ENCODE measurements at places on chromosomes 5 and 9.

- DNase-seq: peak; percentile 41
Observed at GRCh38 chr9:128927731-128928411, 7.1 kb downstream of the PHYHD1 start.

DNA sequence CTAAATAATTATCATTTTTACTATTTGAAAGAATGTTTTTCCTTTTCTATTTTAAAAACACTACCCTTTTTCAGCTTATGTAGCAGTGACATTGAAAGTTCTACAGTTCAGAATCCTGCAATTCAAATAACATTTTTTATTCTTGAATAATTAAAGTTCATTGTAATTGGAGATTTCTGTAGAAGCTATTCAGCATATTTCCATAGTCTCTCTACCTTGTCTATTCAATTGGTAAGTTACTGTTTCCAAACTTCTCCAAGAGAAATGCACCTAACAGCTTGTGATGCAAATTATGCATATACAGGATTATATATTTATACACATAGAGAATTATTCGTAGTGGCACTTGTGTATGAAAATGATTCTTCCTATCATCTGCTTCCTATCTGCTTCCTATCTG lies 149.7 kb upstream of the ARRDC3 start:
- no peak for DNase-seq

DNA sequence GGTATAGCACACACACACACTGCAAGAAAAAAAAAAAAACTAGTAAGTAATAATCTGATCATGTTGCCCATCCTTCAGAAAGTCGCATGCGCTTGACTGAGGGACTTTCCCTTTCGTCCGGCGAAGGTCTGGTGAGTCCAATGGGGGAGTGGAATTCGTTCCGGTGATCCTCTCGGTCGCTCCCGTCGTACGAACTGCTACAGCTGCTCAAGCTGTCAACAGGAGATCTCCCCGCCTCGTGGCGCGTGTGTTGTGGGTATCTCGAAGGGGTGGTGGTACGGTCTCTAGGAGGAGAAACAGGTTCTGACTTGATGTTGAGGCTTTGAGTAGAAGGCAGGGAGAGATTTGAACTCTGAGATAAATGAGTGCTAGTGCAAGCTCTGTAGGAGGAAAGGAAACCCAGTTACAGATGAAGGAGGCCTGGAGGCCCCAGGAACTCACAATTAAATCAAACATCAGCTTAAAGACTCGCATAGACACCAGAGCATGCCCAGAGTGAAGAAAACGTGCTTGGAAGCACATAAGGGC lies 160.4 kb downstream of the MEF2C start:
- DNase-seq: no peak

GRCh38 chr5:169089343-169089742 lies 211.6 kb downstream of the SLIT3 start:
- no peak for DNase-seq

GRCh38 chr5:66529704-66530103 lies 66.5 kb upstream of the MAST4 start:
- DNase-seq: no peak

DNA sequence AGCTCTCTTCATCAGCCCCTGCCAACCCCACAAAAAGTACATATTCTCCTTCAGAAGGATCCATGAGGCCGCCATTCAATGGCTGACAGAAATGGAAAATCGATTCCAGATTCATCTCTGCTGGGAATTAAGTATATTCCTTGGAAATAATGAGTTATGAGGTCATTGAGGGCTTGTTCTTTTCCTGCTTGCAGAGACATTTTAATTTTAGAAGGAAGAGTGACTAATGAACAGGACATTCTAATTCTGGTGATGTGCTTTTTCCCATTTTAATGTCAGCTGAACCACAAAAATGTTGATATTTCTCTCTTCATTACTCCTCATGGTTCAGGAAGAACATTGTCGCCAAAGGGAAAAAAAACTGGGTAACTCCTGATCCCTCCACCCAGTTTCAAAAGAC lies 314.0 kb downstream of the PIK3R1 start:
- DNase-seq: no peak

DNA sequence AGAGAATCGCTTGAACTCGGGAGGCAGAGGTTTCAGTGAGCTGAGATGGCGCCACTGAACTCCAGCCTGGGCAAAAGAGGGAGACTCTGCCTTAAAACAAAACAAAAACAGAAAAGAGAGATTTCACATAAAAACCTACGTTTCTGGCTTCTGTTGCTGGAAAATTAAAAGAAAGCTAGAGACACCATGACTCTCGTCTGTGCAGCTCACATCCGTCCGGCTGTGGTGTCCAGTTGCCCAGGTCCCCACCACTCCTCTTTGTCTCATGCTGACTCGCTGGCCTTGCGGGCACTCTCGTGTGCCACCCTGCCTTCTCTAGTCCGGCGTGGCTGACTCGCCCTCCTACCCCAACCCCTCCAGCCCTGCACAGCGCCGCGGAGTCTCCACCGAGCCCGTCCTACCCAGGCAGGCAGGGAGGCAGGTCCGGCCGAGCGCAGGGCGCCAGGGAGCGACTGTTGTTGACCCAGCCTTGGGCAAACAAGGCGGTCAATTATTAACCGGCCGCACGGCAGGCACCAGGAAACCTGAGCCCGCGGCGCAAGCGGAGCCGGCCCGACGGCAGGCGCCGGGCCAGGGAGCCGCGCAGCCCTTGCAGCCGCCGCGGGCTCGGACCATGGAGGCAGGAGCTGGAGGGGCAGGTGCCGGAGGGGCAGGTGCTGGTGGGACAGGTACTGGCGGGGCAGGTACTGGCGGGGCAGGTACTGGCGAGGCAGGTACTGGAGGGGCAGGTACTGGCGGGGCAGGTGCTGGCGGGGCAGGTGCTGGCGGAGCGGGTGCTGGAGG lies at the start of gene PRRT1B:
Gene PRRT1B (plus strand): TSS at position 521 of the 783 bp plus-strand sequence. CDS start 93 bp downstream, at position 614.
- DNase-seq: no peak

DNA sequence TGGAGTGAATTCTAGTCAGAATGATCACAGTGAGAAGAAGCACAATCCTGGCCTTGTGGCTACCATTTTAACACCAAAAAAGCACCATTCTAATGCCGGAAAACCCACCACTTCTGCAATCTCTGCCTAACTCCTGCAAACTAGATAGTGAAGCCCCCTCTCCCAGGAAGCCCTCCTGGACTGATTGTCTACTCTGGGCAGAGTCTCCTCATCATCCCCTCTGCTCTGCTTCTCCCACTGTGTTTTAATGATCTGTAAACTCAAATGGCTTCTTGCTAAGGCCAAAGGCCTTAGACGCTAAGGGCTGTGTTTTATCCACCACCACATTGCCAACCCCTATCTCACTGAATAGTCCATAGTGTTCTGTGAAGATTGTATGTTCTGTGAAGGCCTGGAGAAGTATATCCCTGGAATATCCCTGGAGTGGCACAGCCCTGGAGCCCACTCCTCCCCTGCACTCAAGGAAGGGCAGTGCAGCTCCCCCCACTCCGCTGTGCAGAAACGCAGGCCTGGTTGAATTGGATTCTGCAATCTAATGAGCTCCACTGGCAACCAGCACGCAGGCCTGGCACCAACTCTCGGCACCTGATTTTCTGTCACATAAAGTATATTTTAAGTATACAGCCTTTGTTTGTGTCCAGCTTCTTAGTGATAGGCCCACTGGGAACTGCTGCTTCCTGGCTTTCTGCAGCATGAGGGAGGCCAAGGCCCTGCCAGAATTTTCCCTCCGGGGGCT lies 126.3 kb downstream of the ATPSCKMT start:
- DNase-seq: no peak

DNA sequence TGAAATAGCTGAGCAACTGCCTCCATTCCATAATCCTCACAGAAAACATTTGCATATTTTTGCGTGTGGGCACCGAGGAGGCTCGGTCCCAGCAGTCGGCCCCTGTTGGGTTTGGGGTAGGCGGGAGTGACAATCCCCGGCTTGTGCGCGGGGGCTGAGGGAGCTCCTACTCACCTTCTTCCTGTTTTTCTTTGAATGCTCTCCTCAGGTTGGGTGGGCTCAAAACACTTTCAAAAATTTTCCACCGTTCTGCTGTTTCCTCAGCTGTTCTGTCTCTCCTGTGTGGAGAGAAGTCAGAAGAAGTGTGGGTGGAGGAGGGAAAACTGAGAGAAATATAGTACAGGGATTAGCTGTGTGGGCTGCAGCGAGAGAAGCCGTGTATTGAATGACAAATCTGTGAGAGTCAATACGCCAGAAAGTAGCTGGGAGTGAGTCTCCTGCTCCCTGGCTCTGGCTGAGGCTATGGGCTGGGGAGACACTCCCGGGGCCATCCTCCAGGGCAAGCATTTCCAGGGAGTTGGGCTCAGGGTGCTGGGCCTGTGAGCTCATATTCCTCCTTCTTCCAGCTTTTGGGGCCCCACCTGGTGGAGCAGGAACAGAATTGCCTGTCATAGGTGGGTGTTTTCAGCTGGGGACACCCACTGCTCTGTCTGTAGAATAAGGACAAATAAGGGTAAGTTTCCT lies 84.7 kb downstream of the CMYA5 start:
- no peak for DNase-seq

DNA sequence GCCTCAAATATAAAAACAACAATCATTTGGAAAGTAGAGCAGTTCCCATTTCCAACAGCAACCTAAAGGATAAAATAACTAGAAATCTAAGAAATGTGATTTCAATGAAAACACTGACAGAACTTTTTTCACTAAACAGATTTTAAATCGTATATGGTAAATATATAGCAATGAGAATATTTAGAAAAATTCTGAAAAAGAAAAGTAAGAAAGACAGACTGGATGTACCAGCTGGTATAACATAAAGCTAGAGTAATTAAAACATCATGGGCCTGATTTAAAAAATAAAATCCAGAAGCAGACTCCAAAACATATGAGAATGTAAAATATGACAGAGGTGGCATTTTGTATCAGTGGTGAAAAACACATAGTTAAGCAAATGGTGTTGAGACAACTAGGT lies 308.9 kb downstream of the MLLT3 start:
- DNase-seq: no peak

- DNase-seq: no peak
Observed at GRCh38 chr9:126372716-126373115, 46.1 kb downstream of the MVB12B start.

DNA sequence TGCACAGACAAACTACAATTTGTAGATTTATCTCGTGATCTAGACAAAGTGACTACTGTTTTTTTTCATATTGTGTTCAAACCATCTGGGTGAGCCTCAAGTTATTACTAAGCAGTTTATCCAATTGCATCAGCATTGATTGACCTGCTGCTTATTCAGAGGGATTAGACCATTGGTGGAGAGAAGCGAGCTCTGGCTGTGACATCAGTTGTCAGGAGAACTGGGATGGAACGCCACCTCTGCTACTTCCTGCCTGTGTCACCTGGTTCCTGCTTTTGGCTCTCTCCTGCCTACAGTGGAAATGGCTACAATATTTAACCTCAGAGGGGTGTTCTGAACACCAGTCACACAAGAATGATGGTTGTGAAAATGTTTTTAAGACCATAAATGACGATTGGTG lies 12.1 kb downstream of the NR4A3 start:
- no peak for DNase-seq

DNA sequence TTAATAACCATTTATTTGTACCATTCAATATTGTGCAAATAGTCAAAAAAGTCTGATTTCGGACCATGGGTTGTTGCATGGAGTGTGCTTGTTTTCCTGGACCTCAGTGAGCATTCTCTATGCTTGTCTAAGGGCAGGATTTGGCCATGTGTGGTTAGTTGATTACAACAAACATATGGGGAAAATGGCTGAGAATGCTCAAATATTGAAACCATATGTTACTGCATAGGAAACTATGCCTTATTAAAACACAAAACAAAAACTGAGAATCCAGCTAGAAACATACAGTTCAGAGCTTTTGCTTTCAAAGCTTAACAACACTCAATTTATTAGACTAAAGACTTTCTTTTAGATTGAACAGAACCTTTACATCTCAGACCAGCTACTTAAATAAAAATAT lies 928.3 kb downstream of the NR2F1-AS1 start:
- no peak for DNase-seq

DNA sequence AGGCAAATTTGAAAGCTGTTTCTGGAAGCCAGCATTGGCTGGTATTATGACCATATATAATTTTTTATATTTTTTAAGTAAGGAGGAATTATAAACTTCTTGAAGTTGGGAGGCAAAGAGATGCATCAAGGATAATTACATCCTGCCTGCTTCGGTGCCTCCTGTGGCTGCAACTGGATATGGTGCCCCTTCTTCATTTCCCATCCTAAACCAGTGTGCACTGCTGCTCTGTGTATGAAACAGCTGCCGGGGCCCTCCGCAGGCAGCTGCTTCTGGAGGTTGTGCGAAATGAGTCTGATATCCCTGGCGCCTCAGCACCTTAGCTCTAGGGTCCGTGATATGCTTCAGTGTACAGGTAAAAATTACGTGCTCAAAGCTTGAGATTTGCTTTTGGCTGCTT lies 304.2 kb downstream of the ENC1 start:
- no peak for DNase-seq

DNA sequence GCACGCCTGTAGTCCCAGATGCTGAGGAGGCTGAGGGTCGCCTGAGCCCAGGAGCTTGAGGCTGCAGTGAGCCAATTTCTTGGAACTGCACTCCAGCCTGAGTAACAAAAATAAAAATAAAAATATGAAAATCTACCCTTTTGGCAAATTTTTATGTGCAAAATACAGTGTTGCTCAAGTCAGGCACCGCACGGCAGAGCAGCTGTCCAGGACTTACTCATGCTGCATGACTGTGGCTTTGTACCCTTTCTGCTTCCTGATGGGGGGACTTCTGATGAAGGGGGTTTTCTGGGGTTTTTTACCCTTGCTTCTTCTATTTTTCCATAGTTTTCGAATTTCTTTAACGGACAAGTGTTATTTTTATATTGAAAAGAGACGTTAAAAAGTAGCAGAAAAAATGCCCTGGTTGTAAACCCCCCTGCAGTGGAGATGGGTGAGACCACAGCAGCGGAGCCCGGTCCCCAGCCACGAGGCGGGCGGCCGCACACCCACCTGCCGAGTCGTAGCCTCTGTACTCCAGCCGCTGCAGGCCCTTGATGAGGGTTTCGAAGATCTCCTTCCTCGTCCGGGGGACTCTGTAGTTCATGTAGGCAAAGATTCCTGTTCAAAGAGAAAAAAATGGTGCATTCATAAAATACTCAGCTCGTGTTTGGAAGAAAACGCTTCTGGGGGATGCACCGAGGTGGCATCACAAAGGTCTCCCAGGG lies 15.0 kb downstream of the GFPT2 start:
- DNase-seq: no peak

- no peak for DNase-seq
Observed at GRCh38 chr9:136211441-136212344, 6.8 kb upstream of the LHX3 start.

DNA sequence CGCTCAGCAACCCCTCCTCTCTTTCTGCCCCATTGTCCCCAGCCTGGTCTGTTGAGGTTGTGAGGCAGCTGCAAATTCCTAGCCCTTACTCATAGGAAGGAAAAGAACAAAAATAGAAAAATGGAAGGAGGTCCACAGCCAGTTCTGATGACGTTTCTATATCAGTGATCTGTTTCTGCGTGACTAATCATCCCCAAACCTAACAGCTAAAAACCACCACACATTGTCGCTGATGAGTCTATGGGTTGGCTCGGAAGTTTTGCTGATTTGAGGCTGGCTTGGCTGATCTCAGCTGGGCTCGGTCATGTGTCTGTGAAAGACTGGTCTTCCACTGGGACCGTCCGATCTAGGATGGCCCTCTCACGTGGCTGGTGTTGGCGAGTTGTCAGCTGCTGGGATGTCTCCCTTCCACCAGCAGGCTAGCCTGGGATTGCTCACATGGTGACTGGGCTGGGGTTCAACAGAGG lies 200.6 kb upstream of the ZNF618 start:
- no peak for DNase-seq

- no peak for DNase-seq
Observed at GRCh38 chr5:116525674-116526073, 48.9 kb downstream of the SEMA6A start.
